Activated naive CD4-positive, alpha-beta T cell treated with anti-CD3 and anti-CD28 coated beads, Interleukin-2, amount 10 ng/mL, durations not matched to agents 5 hours and 36 hours (primary cell): ENCODE measurements at places on chromosomes 1 and 21. TPM values are rescaled to one million over a fixed set of nuclear protein-coding genes. Genes with fewer than 3 reads are reported as not detected.

The KANK4 gene
- total RNA-seq: not detected

The KIF21B gene
- 109 TPM for total RNA-seq

The FCRL6 gene
- total RNA-seq: not detected

The HTR6 gene
- not detected for total RNA-seq

The CD53 gene
- 546 TPM for total RNA-seq
